ENCODE measurements at places on chromosomes 5 and 9. TPM values are rescaled to one million over a fixed set of nuclear protein-coding genes. Genes with fewer than 3 reads are reported as not detected.

The ALDH1A1 gene
- total RNA-seq: 1.6 TPM

The TBC1D9B gene
- total RNA-seq: 79.6 TPM

The ADRA1B gene
- 2.9 TPM for total RNA-seq

The CCL27 gene
- not detected for total RNA-seq

The AQP3 gene
- 1.1 TPM for total RNA-seq

The HTR4 gene
- not detected for total RNA-seq

The ARHGEF37 gene
- total RNA-seq: 5.5 TPM

The FCN1 gene
- not detected for total RNA-seq

The NPR3 gene
- 0.13 TPM for total RNA-seq

DNA sequence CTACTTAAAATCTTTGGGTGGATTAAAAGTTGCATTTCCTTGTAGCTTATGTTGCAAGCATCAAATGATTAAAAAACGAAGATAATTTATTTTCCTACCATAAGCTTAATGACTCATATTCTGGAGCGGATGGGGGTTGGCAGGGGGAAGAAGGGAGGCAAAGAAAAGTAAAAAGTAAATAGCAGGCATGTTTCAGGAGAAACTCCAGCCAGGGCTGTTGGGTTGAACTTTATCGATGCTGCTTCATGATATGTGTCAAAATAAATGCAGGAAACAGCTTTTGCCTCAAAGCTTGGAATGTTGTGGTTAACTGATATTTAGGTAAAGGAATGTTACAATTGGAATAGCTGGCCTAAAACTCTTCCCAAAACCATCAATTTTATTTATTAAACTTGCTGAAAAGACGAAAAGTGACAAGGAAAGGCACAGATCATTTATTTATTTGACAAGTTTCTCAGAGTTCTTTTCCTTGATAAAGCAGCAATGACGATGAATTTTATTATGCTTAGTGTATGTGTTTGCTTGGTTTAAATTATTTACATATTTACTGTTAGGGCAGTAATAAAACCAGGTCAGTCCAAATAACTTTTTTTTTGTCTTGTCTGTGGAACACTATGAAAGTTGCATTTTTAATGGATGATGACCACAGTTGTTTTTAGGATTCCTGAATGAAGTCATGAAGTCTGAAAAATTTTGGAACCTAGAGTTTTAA, 177.9 kb downstream of the PCSK1 start:
- no peak for DNase-seq

DNA sequence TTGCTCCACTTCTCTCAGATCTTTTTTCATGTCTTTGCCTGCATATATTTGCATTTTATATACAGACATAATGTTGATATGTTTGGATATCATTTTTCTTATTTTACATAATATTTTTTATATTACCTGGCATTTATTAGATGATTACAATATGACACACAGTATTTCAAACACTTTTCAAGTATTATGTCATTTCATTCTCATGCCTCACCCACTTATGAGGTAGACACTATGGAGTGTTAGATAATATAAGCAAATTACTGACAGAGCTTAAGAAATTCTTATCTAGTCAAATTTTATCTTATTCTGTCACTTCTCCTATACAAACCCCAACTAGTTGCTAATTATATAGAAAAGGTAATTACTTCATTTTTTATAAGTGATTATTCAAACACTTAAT, 11.1 kb downstream of the LURAP1L start:
- no peak for DNase-seq

GRCh38 chr9:126198854-126199253, 127.8 kb upstream of the MVB12B start:
- DNase-seq: no peak

- DNase-seq: no peak
These were observed 189.5 kb downstream of the SLCO4C1 start for GRCh38 chr5:102106599-102106998.

GRCh38 chr5:159644053-159644452, 272.2 kb upstream of the ADRA1B start:
- DNase-seq: no peak

DNA sequence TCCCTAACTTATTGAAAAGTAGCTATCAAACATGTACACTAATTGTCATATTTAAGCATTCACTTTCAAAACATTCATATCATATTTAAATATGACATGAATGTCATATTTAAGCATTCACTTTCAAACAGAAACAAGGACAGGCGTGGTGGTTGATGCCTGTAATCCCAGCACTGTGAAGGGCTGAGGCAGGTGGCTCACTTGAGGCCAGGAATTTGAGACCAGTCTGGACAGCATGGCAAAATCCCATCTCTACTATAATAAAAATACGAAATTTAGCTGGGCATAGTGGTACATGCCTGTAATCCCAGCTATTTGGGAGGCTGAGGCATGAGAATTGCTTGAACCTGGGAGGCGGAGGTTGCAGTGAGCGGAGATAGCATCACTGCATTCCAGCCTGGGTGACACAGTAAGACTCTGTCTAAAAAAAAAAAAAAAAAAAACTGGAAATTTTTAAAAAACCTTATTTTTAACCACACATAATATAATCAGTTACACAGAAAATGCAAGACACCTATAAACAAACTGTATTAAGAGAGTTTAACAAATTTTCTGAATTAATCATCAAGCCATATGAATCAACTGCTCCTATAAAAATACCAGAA, 88.1 kb downstream of the LPAR1 start:
- DNase-seq: no peak

- no peak for DNase-seq
These were observed 57.9 kb downstream of the PBX3 start for GRCh38 chr9:125805057-125805456.

DNA sequence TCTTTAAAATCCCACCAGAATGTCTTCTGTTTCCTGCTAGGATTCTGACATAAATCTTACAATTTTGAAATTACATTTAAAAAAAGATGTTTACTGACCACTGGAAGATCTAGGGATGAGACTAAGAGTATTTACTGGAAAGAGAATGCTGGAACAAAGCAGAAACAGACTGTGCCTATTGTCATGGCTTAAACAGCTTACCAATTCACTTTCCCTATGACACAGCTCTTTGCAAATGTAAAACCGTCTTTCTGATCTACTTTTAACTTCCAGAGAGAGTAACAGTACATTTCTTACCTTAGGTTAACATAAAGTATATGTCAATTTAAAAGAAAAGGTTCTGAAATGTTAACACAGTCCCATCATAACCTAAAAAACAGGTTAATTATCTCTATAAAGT, 10.7 kb downstream of the GIN1 start:
- DNase-seq: no peak

GRCh38 chr9:36584620-36585460, 12.1 kb downstream of the MELK start:
- DNase-seq: no peak

DNA sequence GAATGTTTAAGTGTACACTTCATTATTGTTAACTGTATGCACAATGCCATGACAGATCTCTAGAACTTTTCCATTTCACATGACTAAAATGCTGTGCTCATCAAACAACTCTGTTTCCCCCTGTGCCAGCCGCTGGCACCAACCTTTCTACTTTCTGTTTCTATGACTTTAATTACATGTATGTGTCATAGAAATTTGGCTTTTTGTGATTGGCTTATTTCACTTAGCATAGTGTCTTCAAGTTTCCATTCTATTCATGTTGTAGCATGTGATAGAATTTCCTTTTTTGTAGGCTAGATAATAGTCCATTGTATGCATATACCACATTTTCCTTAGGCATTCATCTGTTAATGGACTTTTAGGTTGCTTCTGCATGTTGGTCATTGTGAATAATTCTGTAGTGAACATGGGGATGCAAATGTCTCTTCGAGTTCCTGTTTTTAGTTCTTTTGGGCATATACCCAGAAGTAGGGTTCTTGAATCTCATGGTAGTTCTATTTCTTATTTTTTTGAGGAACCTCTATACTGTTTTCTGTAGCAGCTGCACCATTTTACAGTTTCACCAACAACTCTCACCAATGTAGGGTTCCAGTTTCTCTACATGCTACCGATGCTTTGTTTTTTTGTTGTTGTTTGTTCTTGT, 184.4 kb upstream of the DMRT1 start:
- DNase-seq: no peak

DNA sequence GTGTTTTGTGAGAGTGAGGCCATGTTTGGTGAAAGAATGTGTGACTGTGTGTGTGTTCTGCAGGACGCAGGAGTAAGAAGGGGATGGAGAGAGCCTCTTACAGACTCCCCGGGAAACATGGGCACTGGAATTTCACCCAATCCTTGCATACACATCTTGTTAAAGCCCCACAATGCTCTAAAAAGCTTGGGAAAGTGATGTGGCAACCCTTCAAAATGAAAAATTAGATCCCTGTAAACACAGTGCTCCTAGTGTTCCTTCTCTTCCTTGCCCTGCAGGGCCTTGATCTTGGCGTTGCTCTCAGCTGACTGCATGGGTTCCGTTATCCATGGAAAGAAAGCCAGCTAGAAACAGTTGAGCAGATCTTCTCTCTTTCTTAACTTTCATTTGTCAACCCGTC, 701.7 kb downstream of the SEMA5A start:
- DNase-seq: no peak

- no peak for DNase-seq
These were observed 147.8 kb downstream of the RXRA start for GRCh38 chr9:134474055-134474370.

- no peak for DNase-seq
These were observed 18.3 kb upstream of the TNFSF15 start for GRCh38 chr9:114824110-114824509.

DNA sequence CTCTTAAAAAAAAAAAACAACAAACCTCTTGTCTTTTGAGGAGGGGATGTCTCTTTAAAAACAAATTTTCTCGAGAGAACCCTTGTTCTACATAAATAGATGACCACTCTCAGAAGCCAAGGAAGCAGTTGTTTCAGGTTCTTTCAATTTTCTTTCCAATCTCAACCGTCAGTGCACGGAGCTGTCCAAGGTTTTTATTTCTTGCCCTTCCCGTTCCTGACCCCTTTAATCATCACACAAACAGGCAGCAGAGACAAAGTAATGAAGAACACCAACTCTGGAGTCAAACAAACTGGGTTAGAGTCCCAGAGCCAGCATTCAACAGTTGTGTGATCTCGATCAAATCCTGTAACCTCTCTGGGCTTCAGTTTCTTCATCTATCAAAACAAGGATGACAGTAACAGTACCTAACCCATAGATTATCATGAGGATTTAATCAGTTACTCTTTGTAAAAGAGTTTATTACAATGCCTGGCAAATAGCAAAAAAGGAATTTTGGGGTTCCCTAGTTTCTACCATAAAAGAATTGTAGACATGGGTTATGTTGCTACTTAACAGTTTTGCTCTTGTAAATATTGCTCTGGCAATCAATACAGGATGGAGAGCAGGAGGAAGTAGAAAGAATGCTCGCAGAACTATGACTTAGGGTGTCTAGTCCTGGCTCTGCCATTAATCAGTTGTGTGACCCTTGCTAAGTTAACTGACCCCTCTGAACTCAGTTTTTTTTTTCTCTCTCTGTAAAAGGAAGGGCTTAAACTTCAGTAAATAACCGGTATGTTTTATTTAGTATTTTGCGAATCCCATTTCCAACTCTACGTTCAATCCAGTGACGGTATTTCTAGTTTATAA, 1.0 kb upstream of the NIM1K start:
- no peak for DNase-seq

DNA sequence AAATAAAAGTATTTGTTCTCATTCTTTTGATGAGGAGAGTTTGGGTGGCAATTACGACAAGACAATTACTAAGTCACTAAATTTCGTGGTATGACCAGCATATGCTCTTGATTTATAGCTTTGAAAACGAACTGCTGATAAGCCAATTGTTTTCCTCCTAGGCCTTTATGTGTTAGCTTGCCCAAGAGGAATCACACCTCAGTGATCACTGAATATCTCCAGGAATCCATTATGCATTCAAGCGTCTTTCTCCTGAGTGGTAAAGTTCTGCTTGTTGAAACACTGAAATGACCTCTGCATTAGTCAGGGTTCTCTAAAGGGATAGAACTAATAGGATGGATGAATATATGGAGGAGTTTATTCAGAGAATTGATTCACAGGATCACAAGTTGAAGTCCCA, 677.7 kb upstream of the MEF2C start:
- DNase-seq: peak; percentile 81

GRCh38 chr5:179272326-179273072, 72.8 kb downstream of the ADAMTS2 start:
- DNase-seq: no peak

All from kidney epithelial cell (primary cell).